ENCODE measurements at places on chromosomes 1 and 21.

DNA sequence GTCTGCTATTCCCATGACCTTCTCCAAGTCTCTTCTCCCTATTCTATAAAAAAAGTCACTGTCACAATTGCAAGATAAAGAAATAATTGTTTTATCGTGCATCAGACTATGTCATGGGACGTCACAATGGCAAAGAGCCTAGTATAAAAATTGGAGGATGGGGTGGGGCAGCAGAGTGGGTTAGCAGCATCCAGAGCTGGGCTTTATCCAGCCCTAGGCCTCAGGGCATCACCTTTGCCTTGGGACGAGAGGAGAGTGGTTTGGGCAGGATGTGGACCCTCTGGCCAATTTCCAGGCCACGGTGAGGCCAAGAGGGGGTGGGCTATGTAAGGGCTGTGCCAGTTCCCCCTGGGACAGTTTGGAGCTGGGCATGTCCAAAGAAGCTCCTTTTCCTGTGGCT lies 25.7 kb downstream of the WNT4 start:
- no peak for DNase-seq

GRCh38 chr21:35855484-35855883 lies 204.8 kb downstream of the SETD4 start:
- DNase-seq, result no peak

DNA sequence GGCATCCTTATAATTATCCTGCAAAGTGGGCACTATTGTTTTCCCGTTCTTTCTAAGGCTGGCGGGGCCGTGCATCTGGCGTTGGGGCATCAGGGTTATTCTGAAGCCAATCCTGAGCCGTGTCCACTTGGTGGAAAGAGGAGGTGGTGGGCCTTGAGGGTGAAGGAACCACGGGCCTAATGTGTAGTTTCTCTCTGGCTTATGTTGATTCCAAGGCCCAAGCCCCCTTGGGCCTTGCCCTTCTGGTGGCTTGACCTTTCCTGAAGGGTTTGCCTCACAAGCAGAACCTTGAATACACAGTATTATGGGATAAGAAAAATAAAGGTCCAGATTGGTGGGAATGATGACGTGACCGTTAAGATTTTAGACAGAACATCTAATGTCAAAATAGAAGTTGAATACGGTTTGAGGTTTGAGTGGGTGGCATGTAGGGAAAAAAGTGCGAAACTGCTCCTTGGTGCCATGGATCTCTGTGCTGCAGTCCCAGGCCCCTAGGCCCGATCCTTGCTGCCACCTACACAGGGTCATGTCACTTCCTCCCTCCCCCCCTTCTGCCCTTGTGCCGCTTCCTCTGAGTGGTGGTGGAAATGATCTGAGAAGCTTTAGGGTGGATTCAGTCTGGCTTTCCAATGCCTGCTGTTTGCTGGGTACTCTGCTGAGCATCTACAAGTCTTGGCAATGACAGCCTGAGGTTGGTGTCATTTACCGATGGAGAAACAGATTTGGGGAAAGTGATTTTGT lies 90.5 kb downstream of the PRDM2 start:
- DNase-seq, result no peak

DNA sequence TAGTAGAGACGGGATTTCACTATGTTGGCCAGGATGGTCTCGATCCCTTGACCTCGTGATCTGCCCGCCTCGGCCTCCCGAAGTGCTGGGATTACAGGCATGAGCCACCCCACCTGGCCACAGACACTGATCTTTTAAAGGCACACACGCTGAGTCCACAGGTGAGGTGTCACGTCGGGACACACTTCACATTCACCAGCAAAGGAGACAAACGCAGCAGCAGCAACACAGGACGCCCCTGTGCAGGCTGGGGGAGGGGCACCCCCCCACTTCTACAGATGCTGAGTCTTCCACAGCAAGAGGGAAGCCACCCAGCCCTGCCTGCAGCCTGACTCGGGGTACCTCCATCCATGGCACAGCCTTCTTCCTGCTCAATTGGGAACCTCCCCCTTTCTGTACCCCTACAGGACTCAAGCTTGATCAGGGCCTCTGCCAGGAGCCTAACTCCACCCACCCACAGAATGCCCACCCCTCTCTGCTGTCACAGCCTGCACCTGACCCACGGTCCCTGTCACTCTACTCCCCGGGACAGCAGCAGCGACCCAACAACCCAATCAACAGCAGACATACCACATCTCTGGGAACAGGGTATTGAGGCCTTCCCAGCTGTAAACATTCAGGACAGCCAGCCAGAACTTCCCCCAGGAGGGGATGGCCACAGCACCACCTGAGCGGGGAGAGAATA lies 9.5 kb downstream of the LSS start:
- DNase-seq, result no peak

DNA sequence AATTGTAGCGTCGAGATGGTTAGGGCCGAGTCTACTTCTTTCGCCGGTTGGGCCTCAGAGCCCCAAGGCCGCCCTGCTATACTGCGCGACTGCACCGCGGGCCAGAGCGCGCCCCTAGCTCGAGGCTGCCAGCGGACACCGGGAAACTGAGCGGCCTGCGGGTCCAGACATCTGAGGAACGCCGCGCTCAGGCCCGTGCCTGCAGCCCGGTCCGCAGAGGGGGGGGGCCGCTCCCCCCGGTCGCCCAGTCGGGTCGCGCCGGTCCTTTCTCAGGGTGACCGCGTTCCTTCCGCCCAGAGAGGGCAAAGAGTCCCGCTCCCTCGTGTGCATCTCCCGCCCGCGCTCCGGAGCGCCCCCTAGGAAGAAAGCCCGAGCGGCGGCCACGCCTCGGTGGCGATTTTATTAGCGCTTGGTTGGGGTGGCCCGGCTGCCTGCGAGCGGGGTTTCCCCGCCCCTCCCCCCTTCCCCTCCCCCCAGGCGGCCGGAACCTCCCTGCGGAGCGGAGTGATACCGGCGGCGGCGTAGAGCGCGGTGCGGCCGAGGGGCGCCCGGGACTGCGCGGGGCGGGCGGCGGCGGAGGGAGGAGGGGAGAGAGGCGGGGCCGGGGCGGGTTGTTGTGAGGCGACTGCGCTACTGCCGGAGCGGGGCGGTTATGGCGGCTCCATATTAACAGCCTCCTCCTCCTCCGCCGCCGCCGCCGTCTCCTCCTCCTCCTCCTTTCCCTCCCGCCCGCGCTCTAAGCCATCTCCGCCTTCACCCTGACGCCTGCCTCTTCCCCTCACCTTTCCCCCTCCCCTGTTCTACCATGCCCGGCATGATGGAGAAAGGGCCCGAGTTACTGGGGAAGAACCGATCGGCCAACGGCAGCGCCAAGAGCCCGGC lies at the start of gene RCOR3:
TSS of gene RCOR3 (plus strand) at position 611 of the 882 bp plus-strand sequence. CDS start at position 806, 195 bp downstream.
- peak; percentile 83 for DNase-seq
